NCI-H526 (cell line): ENCODE measurements at places on chromosomes 13 and 19.
A peak's percentile ranks its signal among the peaks of the same experiment; 100 is the strongest.

DNA sequence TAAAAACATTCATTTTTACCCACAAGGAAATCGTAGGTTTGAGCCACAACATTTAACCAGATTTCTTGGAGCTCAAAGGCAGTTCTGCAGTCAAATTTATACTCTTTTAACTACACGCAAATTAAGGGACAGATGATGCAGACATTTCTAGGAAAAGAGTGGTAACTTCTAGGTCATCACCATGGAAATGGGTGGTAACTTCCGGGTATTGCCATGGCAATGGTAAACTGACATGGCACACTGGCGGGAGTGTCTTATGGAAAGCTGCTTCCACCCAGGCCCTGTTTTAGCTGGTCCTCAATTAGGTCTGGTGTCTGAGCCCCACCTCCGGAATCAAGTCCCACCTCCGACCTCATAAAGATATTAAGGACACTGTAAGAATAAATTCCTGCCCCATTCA is 10.4 kb upstream of the LYPD5 start:
- DNase-seq = no peak

DNA sequence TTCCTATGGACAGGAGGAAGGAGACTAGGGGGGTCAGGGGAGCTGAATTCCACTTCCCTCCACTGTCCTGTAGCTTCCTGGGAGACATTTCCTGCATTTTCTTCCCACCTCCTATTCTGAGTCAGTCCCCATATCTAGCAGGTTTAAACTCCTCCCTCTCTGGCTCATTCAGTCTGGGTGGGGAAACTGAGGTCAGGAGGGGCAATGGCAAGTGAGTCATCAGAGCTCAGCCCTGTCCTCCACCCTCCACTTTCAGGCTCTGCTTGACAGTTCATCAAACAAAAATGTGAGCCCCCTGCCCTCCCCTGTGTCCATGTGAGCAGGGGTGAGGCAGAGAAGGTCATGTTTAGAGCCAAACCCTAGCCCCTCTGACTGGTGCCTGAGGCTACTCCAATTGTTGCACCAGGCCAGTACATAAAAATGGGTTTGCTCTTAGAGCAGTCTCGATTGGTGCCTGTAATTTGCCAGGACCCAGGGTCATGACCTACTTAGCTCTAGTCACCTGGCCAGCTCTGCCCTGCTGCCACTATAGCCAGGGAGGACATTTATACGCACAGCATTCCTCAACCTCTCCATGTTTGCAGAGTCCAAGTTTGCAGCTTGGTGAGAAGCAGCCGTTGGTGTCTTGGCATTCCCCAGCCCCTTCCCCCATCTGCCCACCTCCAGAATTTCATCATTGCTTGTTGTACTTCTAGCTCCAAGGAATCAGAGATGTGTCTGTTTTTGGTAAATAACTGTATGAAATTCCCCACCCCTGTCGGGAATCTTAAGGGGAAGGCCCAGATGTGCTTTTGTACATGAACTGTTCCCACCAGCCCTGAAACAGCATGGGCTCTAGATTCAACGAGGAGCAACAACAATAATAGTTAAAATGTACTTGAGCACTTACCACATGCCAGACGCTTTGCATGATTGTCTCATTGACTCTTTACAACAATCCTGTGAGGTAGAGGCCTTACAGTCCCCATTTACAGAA is 20.7 kb downstream of the SAMD4B start:
- DNase-seq = no peak

- DNase-seq = no peak
These were observed 263.5 kb downstream of the GPC5 start for GRCh38 chr13:91661692-91662490.

DNA sequence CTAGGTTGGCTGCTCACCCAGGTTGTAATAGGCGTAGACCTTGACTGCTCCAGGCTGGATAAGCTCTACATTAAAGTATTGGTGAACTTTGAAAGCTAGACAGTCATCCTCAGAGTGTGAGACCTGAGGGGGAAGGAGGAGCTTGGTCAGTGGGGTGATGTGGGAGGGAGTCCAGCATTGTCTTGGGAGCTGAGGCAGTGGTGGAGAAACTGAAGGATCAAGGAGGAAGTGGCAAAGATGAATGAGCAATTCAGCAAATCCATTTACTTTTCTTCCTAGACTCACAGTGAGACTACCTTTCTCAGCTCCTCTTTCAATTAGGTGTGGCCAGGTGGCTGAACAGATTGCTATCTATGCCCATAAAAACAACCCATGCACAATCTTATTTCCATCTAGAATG is 10.2 kb upstream of the TNFSF14 start:
- no peak for DNase-seq

DNA sequence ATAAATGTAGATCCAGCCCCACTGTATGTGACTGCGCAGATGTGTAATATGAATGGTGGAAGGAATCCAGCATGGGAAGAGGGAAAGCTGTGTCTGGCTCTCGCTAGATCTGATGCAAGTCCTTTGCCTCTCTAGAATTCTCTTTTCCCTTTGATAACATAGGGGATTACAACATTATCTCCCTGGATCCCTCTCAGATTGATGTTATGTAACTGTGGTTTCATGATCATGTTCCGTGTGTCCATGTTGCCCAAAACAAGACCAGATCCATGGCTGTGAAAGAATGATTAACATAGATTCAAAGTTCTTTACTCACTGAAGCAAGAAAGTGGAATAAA is 184.0 kb upstream of the UBL3 start:
- no peak for DNase-seq

DNA sequence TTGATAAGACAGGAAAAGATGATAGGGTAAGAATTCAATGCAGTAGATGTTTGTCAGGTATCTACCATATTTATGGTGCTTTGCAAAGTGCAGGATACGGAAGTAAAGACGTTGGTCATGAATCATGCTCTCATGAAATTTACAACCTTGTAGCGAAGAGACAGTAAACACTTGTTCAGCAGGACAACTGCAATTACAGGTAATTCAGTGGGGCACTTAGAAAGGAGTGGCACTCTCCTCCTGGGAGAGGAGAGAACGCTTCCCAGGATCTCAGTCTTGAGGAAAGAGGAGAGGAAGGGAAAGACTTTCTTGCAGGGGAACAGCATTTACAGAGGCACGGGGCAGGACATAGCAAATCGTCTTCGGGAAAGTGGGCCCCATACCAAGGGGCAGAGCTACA is 46.4 kb downstream of the SOX1 start:
- DNase-seq = peak; percentile 21

DNA sequence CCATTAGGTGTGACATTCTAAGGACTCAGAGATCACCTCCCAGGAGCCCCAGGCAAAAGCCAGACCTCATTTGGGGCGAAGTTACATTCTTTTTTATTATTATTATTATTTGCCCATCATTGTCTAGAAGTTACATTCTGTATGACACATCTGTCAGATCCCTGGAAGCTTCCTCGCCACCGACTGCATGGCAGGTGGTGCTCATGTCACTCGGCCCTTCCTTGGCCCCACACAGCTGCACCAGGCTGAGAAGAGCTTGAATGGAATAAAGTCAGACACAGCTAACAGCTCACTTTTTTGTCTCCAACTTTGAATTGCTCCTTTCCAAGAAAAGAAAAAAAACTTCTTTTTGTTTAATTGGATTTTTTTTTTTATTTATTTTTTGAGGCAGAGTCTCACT is 41.4 kb upstream of the LDLR start:
- DNase-seq = no peak

DNA sequence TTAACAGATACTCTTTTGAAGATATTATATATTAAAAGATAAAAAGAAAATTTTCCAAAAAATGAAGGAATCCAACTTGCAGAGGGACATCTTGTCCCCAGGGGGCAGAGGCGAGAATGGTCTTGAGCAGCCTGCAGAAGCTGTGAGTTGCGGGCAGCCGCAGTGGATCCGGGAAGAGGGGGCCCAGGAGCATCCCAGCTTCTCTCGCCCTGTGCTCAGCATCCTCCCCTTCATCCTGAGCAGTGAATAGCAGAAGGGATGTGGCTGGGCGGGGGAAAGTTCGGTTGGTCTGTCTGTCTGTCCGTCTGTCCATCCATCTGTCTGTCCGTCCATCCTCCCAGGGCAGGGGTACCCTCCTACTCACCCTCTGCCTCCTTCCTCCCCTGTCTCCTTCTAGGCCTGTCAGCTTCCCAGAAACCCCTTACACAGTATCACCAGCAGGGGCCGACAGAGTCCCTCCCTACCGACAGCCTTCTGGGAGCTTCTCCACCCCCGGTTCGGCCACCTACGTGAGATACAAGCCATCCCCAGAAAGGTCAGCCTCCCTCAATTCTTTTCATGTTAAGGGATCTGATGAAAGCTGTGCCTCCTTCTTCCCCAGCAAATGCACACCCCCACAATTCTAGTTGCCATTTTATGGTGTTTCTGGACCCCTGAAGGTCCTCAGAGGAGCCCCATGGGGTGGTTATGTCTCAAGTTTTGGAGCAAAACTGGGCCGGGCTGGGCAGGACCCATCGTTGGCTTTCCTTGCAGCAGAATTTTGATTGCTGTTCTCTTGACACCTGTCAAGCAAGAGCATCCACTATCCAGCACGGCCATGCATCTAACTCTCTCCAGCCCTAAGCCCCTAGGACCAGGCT is 81.6 kb downstream of the DPF1 start:
- DNase-seq = peak; percentile 44

DNA sequence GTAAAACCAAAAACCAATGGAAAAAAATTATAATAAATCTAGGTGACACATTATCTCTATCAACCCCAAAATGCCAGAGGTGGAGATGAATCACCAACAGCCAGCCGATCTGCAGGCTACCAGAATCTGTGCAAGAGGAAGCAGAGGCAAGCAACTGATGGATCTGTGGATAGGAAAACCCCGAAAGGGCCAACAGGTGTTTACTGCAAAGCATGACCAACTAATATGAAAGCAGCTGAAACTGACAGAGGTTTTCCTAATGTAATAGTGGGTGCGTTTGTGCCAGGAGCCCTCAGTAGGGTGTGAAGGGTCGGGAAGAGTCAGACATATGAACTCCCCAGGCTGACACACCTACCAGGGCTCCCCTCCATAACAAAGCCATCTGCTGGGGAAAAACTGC is 554.6 kb downstream of the RFC3 start:
- DNase-seq = no peak

GRCh38 chr13:46721054-46721453 is 75.9 kb downstream of the ESD start:
- peak; percentile 68 for DNase-seq

DNA sequence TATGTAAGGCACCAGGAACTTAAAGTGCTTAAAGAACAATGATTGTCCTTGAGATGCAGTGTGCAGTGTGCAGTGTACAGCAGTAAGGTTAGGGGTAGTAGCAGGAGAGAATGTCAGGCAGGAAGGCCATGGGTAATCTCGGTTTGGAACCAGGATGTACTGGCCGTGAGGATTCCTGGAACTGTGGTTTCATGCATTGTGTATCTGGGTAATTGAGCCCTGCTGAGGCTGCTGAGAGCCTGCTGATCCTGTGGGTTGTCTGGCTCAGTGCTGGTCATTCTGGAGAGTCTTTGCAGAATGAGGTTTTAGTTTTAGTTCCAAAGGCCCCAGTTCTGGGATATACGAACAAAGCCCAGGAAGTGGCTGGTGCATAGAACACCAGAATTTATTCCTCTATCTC is 71.0 kb downstream of the ZNF568 start:
- DNase-seq = no peak

- peak; percentile 72 for DNase-seq
These were observed 11.2 kb downstream of the HAS1 start for GRCh38 chr19:51712461-51713081.

DNA sequence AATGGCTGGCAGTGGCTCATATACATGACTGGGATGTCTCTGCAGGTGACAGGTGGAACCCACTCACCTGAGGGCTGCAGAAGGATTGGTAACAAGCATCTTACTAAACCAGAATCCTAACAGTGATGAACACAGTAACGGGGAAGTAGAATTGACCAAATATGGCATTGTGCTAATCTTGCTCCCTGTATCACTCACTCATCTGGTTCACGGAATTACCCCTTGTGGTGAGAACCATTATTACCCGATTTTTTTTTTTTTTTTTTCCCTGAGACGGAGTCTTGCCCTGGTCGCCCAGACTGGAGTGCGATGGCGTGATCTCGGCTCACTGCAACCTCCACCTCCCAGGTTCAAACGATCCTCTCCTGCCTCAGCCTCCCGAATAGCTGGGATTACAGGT is 69.5 kb downstream of the PTPRS start:
- no peak for DNase-seq

DNA sequence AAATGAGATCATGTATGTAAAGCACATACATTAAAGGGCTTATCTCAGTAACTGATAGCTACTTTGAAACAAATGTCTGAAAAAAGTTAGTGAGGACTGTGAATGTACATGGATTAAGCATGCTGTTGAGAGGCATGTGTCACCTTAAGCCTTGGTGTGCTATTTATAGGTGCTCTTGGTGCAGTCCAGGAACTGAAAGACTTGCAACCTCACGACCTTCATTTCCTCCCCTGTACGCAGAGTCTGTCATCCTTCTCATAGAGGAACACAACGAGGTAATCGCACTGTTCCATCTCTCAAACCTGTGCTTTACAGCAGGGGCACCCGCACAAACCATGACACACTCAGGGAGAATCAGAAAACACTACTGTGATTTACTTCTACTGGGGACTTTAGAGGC is 65.6 kb downstream of the UFM1 start:
- DNase-seq = no peak

- DNase-seq = peak; percentile 44
These were observed 437 bp downstream of the SMARCA4 start for GRCh38 chr19:10961073-10961860.

GRCh38 chr19:32343550-32344262 is 1.7 kb upstream of the ZNF507 start:
- DNase-seq = no peak

DNA sequence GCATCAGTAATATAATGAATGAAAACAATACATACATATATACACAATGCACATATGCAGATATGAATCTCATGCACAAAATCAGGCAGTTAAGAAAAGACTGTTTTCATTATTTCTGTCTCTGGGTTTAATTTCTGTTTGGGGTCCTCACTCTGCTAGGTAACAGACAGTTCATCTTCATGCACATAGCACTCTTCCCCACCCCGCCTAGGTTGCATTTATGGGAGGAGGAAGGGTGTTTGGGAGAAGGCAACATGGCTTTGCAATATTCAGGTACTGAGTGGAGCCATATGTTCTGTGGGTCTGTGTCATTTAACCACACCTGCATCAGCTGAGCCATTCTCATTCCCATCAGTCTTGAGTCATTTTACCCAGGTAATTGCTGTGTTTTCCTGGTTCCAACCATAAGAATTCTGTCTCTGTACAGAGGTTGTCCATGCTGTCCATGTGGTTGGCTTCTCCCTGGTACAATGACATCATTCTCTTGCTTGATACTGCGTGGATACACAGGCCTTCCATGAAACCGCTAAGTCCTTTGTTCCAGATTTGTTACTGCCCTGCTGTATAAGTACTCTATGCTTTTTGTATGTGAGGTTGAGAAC is 45.3 kb downstream of the RFC3 start:
- no peak for DNase-seq

GRCh38 chr19:1122021-1122971 is 18.5 kb downstream of the GPX4 start:
- no peak for DNase-seq

DNA sequence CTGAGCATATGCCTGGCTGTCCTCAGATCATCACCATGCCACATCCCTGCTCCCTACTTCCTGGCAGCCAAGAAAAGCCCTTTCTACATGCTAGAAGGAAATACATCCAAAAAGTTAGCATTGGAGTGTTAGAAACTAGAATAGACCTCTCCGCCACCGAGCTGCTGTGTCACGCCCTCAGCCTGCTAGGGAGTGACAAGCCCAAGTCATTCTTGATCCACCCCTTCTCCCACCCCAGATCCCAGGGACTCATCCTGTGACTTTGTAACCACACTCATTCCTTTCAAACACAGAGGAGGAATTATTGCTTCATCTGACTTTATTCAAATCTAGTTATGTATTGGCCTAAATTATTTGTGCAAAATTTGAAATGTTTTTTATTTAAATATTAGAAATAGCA is 45.3 kb downstream of the POLR1D start:
- no peak for DNase-seq

- no peak for DNase-seq
These were observed 414.8 kb upstream of the PCDH20 start for GRCh38 chr13:61830475-61830874.
